Activated T-cell treated with anti-CD3 and anti-CD28 coated beads, Interleukin-2, amount 50 U/mL, for 1 hour (primary cell): ENCODE measurements at places on chromosomes 4 and X.
A peak's percentile ranks its signal among the peaks of the same experiment; 100 is the strongest.

DNA sequence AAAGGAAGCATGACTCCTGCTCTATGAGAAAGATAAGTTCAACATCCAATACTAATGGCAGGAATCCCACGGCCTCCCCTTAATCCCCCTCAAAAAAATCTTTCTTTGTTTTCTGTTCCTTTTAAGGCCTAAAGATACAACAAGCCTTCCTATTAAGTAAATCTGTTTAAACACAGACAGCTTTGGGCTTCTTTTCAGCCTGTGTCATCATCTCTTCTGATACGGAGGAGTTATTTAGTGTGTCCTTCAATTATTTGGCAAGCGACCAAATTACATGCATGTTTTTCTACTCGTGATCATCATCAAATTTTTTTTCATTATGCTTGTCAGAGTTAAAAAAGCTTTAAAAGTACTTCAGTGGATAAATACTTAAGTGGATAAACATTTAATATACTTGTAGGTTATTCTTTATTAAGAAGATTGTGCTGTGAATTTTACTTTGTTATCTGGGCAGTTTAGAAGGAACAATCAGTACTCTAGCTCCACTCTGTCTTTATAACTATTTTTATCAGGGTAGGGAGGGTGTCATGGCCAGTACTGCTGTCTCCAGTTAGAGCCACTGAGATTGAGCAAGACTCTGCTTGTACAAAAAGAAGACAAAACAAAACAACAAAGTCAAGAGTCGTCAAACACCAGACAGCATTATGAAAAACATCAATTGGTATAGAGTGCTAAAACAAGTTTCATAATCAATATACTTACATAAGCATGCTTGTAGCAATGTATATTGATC is 210.7 kb downstream of the PRR32 start:
- no peak for DNase-seq

GRCh38 chrX:30635630-30636029 is 17.6 kb upstream of the GK start:
- DNase-seq = no peak

DNA sequence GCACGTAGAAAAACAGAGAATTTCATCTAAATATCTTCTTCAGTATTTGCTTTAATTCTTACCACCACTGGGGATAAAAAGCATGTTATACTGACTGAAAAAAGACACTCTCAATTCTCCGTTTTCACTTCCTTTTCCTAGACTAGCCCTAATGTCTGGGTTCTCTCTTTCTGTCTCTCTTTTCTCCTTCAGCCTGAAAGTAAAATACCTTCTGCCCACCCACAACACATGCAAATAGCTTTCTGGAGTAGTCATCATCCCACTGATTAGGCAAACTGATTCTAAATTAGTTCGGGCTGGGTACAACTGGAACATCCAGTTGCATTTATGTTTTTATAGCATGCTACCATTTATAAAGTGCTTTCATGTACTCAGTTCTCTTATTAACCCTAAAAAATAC is 142.4 kb upstream of the ANKRD50 start:
- no peak for DNase-seq

DNA sequence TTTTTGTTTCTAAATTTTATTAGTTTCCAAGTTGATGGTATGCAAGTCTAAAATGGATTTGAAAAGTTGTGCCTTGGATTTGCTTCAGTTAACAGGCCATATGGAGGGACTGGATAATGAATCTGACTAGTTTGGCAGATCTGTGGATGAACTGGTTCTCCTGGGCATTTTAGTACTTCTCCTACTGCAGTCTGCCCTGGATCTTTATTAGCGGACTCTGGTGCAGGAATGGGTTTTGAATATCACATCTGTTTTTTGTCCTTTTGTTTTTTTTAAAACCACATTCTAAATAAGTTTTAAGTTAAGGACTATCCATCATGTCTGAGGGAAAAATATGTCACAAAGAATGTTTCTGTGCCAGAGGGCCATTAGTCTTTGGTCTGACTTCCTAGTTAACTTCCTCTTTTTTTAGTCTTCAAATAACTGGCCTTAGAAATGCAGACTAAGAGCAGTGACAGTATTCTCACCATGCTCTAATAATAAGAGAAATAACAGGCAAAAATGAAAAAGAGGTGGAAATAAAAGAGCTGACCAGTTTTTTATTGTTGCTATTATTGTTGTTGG is 13.9 kb upstream of the DCK start:
- no peak for DNase-seq

DNA sequence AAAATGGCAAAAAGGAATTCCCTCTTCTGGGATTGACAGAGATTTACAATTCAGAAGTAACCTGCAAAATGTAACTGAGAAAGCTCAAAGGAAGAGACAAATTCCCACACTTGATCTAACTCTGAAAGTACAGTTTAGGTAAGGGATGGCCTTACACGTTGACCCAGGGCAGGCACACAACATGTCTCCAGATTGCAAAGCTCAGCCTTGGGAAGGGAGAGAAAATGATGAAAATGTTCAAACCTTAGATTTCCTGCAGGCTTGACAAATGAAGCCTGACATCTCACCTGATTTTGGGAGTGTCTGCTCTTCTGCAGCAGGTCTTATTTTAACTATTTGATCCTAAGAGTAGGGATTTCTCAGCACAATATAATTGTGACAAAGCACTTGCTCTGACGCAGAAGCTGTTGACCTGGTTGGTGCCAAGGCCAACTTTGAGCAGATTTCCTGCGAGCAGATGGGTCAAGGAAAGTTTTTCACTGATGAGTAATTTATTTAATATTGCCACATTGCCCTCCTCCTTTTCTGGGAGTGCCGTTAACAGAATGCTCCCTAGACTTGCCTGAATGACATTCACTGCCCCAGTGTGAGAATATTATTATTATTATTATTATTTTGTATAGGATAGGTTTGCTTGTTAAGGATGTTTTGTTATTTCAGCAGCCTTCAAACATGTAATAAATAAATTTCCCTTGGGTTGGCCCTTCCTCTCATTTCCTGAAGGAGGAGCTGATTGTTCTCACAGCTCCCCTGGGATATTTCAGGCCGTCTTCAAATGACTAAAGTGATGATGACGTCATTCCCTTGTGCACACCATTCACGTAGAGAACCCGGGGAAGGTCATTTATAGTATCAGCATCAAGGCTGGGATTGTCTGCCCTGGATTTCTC is 157.1 kb downstream of the VEGFC start:
- DNase-seq = no peak

GRCh38 chr4:120025516-120025915 is 41.1 kb downstream of the MAD2L1 start:
- no peak for DNase-seq

- DNase-seq = no peak
Observed at GRCh38 chr4:112213856-112214255, 17.7 kb upstream of the AP1AR start.

DNA sequence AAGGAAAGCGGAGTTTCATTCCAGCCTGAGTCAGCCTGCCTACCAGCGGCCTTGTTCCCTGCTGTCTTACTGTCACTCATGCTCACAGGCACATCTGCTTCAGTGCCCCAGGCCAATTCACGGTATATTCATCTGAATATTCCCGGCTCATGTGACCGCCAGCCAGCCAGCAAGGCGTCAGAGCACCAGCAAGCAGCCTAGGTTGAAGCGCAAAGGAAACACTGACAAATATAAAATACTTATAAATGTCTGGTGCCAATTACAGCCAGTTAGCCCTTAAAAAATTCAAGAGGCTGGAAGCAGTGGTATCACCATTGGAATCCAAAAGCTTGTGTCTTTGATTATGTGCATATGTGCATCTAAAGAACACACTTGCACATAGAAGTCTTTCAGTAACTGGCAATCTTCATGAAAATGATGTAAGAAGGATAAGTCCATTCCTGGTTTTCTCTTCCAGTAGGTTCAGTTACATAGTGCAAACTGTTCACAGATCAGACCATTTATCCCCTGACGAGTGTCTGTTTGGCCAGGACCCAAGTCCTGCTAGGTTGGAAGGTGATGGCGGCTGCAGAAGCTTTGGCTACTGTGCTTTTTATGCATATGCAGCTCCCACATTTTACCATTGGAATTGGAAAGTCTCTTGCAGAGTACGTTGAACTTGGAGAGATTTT is 61.3 kb downstream of the LUZP4 start:
- no peak for DNase-seq

DNA sequence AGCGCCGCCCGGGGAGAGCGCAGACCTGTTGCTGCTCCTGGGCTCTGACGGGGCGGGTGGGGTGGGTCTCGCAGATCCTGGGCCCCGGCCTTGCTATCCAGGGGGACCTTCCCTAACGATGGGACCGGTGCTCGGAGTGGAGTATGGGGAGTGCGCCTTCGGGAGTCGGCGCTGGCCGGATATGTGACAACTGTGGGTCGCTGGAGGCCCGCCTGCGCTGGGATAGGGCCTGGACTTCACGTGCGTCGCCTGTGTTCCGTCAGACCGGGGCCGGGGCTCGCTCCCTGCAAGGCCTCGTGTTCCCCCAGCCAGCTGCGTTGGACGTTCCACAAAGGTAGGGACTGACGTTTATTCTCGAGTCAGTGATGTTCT is 1.3 kb downstream of the TBL1X start:
- peak; percentile 32 for DNase-seq

DNA sequence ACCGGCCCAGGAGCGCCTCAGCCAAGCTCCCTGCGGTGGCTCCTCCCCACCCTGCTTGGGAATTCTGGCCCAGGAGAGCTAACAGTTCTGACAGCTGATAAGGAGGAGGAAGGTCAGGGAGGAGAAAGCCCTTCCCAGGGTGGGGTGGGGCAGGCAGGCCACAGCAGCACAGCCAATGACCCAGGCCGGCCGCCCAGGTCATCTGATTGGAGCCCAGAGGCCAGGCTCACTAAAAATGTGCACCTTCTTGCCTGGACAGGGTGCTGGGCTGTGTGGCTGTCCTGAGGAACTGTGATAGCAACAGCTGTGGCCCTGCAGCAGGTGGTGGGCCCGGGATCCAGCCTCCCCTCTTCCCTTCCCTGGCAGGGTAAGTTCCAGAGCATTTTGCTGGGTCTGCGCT is 17.2 kb upstream of the SH3TC1 start:
- DNase-seq = no peak

- no peak for DNase-seq
Observed at GRCh38 chr4:141036786-141037185, 96.5 kb downstream of the RNF150 start.

DNA sequence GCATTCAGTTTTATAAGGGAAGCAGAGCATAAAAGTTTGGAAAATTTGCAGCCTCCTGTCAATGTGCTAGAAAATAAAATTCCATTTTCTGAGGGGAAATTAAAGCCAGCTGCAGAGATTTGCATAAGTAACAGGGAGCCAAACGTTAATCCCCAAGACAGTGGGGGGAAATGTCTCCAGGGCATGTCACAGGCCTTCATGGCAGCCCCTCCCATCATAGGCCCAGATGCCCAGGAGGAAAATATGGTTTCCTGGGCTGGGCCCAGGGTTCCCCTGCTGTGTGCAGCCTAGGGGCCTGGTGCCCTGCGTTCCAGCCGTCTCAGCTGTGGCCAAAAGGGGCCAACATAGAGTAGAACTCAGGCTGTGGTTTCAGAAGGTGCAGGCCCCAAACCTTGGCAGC is 9.3 kb downstream of the RNF4 start:
- DNase-seq = no peak

- DNase-seq = no peak
Observed at GRCh38 chr4:87540146-87541058, 11.2 kb upstream of the SPARCL1 start.

- peak; percentile 35 for DNase-seq
Observed at GRCh38 chrX:129957241-129958082, 25.0 kb upstream of the BCORL1 start.

- DNase-seq = no peak
Observed at GRCh38 chrX:150854856-150855255, 43.6 kb downstream of the CD99L2 start.

- peak; percentile 89 for DNase-seq
Observed at GRCh38 chrX:101931488-101932248, at the start of gene ZMAT1. TSS of gene ZMAT1 (minus strand) at chrX:101932027. CDS start at chrX:101932008, 19 bp downstream.

DNA sequence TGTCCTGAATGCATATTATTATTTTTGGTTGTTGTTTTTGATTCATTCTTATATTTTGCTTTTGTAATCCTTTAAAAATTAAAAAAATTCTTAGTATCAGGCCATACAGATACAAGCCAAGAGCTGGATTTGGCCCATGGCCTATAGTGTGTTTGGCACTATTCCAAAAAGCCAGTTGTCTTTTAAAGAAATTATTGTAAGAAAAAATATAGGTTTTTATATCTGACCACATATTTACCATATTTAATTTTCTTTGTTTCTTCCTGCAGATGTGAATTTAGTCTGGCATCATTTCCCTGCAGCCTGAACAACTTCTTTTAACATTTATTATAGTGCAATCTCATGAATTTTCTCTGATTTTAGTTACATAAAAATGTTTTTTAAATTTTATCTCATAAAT is 652.8 kb upstream of the NR3C2 start:
- DNase-seq = no peak

DNA sequence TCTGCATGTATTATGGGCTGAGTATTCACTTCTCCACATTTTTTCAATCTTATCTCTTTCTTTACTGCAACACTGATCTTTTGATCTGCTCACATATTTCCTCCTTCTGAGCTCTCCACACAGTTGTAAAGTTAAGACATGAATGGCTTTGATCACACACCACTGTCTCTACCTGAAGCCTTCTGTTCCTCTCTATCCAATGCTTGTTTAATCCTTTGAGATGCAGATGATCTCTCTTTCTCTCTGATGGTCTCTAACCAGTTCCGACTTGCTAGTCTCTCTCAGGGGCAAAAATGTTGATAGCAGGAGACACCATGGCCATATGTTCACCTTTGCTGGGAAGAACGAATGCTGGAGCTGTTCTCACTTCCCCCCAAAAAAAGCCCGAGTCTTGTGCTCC is 162.4 kb downstream of the UNC5C start:
- DNase-seq = no peak

DNA sequence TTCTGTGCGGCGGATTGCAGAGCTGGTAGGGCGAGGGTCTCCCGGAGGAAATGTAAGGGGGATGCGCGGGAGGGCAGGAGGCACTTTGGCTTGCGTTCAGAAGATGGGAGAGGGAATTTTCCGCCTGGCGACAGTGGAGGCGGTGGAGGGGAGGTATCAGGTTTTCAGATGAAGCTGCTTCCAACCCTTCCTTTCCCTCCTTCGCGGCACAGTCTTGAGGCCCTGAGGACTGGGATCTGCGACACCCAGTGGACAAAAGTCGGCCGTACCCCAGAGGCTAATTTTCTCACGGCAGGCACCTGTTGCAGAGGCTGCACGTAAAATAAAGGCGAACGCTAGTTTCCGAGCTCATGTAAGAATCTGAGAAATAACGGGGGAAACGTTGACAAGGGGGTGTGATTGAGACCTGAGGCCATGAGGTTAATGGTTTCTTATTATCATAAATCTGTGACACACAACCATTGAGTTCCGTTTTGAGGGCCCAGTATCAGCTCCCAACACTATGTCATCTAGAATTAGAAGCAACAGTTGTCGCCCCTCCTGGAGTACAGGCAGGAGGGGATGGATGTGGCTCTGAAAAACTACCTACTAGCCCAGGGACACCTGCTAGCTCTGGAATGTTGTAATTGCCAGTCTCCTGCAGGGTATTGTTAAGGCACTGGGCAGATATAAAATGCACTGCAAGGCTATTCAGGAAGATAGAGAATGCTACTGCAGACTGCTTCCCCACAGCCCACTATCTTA is 1.1 kb downstream of the ZCCHC18 start:
- peak; percentile 59 for DNase-seq
